ENCODE measurements at places on chromosomes 12 and 14.

GRCh38 chr12:51295651-51296050, 25.4 kb upstream of the SMAGP start:
- DNase-seq, result no peak

- DNase-seq, result no peak
These were observed 54.9 kb downstream of the BEGAIN start for GRCh38 chr14:100532154-100532861.

DNA sequence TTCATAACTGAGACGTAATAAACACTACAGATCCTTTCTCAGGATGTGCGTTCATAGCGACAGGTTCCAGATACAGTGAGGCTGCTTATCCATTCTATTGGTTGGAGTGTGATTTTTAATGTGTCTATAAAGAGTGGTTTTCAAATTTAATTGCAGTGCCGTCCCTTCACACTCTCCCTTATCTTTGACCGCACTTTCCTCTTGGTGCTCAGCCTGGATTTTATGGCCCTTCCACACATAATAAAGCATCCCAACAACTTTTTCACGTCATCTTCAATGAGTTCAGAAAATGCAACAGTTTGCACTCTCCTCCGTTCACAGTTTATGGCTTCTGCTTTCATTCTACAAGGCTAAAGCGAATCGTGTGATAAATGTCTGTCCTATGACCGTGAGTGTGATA, 1209.9 kb downstream of the BCL11B start:
- DNase-seq, result no peak

GRCh38 chr14:71834284-71835204, 97.7 kb upstream of the RGS6 start:
- no peak for DNase-seq
